RPMI7951 (cell line): ENCODE measurements at places on chromosomes 6 and 20. TPM values are rescaled to one million over a fixed set of nuclear protein-coding genes. Genes with fewer than 3 reads are reported as not detected.

The PSORS1C1 gene
- 0.48 and 0.88 TPM in 2 replicates for total RNA-seq

The RRAGD gene
- total RNA-seq: under 0.01 and 0.20 TPM in 2 replicates

The EPHA7 gene
- not detected in 2 replicates for total RNA-seq

The PLAGL2 gene
- total RNA-seq: 5.9 and 6.0 TPM in 2 replicates

The KCNQ5 gene
- not detected in 2 replicates for total RNA-seq

The SLC22A2 gene
- not detected in 2 replicates for total RNA-seq

The TMEM30A gene
- 136 and 142 TPM in 2 replicates for total RNA-seq

The ETV7 gene
- total RNA-seq: 0.24 and 0.39 TPM in 2 replicates

The GHRH gene
- total RNA-seq: not detected in 2 replicates

- DNase-seq: no peak
These were observed 1.1 kb upstream of the BHLHE23 start for GRCh38 chr20:63007646-63008488.

DNA sequence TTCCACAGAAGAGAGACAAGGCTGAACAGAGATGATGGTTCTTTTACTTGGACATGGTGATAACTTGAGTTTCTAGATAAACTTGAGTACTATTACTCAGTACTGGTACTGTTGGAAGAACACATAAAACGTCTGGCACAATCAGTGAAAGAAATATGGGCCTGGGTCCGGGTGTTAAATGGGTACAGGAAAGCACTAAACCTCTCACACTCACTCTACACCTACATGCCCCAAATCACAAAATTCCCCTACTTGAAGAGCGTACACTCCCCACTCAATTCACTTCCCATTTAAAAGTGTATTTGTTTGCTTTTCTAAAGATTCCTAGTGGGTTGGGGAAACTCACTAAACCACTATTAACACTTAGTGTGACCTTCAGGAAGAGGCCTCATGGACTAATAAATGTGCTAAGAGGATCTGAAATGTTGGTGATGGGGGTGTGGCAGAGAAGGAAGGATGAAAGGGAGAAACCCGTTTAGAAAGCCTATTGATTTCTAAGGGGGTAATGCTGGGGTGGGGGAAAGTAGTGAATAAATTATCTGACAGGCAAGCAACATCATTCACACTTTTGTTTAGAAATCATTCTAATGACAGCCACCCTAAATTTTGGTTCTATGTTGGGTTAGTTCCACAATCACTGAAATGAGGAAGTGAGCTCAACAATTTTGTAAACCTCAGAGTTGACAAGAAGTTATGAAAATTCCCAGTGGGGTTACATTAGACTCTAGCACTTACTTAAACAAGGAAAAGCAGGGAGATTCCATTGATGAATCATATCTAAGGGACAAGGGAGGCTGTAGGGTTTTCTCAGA is 222.6 kb upstream of the MARCKS start:
- DNase-seq: peak; percentile 39

DNA sequence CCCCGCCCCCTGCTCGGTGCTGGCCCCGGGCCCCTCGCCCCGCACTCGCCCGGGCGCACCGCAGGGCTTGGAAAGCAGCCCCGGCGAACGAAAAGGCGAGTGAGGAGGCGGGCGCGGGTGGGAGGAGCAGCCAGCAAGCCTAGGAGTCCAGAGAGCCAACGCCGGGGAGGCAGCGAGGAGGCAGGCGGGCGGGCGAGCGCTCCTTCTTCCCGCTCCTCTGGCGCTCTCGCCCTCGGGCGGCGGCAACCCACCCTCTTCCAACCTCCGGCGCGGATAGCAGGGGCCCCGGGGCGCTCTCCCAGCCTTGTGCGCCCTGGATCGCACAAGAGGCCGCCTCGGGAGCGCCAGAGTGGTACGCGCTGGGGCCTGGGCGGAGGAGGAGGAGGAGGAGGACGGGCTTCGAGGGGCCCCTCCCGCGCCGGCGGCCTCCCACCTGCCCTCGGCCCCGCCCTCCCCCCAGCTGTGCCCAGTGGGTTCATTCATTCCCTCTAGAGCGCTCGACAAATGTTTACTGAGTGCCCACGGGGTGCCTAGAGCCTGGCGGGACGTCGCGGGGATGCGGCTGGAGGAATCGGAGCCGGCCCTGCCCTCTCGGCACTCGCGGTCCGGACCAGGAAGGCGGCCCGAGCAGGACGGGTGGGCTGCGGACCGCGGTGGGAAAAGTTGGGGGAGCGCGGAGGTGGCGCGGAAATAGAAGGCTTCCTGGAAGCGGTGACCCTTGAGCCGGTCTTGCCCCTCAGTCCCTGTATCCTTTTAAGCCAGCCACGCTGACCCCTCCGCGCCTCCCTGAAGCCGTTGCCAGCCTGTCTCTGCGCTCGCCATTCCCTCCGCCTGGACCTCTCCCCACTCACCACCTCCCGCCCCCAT is at the start of gene BMP7:
TSS of gene BMP7 (minus strand) at position 351 of the 867 bp plus-strand sequence. CDS start 519 bp downstream, outside the sequence.
- no peak for DNase-seq

- DNase-seq: no peak
These were observed 299.1 kb upstream of the ID4 start for GRCh38 chr6:19538096-19538495.

DNA sequence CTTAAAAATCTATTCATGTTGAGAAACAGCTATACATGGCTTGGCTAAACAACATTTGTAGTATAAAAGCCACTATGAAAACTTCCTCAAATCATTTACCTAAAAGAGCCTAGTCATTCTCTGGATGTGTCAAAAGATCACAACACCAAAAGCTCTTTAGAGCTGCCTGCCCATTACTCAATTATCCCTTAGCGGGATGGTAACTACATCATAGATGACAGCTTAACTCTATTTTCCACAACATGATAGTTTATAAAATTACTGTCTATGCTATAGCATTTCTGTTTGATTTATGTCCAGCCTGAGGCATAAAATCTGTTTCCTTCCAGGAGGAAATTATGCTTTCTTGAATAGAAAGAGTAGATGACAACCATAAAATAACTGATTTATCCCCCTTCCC is 777.6 kb upstream of the HS3ST5 start:
- no peak for DNase-seq

DNA sequence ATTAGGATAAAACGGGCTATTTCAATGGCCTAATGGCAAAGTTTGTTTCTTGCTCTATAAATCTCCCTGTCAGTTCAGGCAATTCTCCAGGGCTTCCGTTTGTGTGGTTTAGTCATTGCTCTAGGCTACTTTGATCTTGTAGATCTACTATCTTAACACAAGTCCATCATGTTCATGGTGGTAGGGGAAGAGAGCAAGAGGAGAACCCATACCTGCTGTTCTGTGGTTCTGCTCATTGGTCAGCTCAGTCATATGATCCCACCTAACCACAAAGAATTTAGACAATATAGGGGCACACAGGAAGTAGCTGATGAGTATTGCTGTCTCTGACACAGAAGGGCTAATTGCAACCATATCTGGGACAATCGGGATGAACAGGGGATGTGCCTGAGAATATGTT is 4.9 kb upstream of the DEK start:
- peak; percentile 83 for DNase-seq

DNA sequence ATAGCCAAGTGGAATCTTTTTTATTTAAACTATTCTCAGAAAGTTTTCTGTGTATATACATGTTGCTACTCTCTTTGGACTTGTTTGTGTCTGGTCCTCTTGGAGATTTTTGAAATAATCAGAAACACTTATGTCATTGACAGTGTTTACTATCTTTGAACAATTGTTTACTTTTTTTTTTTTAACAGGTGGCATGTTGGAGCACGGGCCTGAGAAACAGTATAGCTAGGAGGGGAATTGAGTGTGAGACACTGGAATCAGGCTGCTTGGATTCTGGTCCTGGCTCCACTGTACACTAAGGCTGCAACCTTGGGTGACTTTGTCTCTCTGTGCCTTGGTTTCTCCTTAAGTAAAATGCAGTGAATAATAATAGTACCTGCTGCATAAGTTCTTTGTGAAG is 279.6 kb downstream of the PRL start:
- no peak for DNase-seq

GRCh38 chr6:297571-298232 is 5.4 kb downstream of the DUSP22 start:
- DNase-seq: no peak

DNA sequence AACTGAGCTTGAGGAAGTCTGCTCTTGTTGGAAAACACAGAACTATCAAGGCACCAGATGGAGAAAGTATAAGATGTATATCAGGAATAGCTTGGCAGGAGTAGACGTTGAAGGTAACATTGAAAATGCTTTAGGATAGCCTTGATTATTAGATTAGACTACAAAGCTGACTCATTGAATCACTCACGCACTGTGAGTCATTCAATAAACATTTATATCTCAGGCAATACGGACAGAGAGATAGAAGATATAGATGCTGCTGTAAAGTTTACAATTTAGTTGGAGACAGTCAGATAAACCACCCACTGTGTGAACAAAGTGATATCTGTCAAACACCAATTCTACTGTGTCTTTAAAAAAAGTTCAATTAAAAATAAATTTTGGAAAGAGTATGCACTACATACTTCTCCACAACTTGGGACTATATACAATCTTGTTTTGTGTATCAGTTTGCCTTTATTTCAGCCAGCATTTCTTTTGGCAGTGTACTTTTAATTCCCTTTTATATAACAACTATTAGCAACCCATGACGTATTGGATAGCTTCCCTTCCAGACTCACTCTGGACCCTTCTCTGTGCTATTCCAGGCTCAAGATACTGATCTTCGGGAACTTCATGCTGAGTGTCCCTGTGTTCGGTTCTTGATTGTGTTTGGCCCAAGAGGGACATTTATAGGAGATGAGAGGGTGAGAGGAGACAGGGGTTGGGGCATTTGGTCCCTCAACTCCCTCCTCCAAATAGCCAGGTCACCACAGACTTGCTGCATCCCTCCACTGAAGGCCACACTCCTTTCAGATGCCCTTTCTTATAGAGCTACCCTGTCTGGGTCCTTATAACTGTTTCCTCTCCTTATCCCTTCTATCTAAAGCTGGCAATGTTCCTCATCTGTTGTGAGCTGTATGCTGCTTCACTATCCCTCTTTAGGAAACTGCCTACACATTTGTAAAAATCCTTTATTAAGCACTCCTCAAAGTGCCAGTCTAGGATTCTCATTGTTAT is 176.6 kb upstream of the PTPRK start:
- peak; percentile 92 for DNase-seq

- no peak for DNase-seq
These were observed 94.2 kb downstream of the RREB1 start for GRCh38 chr6:7201732-7202541.

- DNase-seq: peak; percentile 82
These were observed 88.1 kb upstream of the STMND1 start for GRCh38 chr6:17013701-17014100.
